Left lung (tissue), 14 donors: ENCODE measurements at places on chromosomes 6 and 20. TPM values are rescaled to one million over a fixed set of nuclear protein-coding genes. Genes with fewer than 3 reads are reported as not detected.

Gene VSX1
- polyA plus RNA-seq = not detected

Gene LTB
- polyA plus RNA-seq = 1.7 TPM

Gene DNMT3B
- polyA plus RNA-seq = 6.5 TPM

Gene MAP3K7
- polyA plus RNA-seq = 52.9 TPM

Gene SLC22A16
- polyA plus RNA-seq = not detected

Gene INSM1
- 0.62 TPM for polyA plus RNA-seq

Gene MCCD1
- not detected for polyA plus RNA-seq

Gene TAP1
- 22.4 TPM for polyA plus RNA-seq

Gene NOP56
- 207 TPM for polyA plus RNA-seq

Gene MLIP
- polyA plus RNA-seq = 0.23 TPM

Gene BHLHE23
- polyA plus RNA-seq = not detected

Gene MMP24
- polyA plus RNA-seq = 1.3 TPM

Gene PRDM13
- not detected for polyA plus RNA-seq

GRCh38 chr20:23018432-23018831 lies 16.7 kb upstream of the SSTR4 start:
- DNase-seq = no peak

DNA sequence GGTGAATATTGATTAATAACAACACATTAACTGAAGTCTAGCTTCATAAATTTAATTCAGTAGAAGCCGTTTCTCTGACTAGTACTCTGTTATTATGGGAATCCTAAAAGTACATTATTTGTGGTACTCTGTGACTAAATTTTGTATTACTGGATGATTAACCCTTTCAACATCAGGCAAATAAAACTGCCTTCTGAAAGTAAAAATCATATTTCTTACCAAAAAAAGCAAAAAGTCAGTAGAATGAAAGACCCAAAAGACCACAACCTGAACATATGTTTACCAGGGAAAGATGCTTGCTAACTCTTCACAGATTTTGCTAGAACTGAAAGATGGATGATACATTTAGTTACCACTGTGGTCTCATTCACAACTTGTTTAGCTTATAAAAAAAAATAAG lies 73.2 kb downstream of the AHI1 start:
- no peak for DNase-seq

- no peak for DNase-seq
Observed at GRCh38 chr6:166724576-166724975, 97.5 kb upstream of the RPS6KA2 start.

DNA sequence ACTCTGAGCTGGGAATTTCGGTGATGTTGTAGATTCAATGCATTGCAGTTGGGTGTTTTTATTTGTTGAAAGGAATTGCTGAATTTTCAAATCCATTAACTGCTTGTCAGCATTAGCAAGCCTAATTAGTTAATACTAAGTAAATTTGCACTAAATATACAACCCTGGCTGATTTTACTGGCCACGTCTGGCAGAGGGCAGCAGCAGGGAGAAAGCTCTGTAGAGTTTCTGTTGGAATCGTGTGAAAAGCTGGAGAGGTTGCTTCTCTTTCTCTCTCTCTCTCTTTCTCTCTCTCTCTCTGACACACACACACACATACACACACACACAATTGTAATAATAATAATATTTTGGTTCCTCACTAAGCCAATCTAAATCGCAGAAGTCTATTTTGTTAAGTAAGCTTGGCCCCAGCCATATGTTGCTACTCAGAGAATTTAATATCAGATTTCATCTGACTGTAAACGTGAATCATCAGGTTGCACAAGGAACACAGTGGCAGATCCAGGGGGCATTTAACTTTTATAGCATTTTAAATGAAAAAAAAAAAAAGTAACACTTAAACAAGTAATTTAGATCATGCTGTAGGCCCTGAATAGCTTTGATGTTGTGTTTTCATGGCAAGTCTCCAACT lies 289.5 kb downstream of the ESR1 start:
- DNase-seq = no peak

DNA sequence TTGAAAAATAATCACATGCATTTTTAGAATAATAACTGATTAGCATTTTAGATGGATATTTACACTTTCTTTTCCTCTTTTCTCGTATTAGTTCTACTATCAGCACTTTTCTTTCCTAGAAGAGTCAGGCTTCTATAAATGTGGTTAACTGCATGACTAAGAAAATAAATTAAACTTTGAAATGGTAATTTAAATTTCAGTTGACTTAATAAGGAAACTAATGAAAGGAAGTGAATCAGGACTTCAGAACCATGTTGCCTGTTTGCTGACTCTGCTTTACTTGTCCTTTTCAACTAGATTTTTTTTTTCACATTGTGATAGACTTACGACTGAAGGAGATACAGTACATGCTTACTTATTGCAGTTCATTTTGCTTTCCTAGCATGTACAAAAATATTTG lies 1258.2 kb upstream of the EYS start:
- DNase-seq = no peak

DNA sequence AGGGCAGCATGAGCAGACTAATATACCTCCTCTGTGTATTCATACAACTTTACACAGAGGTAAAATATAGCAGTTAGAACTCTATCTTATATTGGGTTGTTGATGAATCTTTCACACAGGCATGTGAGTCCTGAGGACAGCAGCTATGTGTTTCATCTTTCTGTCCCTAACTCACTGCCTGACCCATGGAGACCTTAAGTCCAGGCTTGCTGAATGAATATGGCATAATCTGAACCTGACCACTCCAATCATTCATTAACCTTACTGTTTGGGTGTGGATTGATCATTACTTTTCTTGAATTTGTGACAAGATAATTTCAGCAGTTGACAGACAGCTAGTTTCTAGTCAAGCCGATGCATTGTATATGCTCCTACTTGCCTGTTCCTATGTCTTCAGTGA lies 27.3 kb upstream of the TSPYL1 start:
- no peak for DNase-seq

GRCh38 chr6:143553337-143553736 lies 41.8 kb upstream of the FUCA2 start:
- DNase-seq = no peak

DNA sequence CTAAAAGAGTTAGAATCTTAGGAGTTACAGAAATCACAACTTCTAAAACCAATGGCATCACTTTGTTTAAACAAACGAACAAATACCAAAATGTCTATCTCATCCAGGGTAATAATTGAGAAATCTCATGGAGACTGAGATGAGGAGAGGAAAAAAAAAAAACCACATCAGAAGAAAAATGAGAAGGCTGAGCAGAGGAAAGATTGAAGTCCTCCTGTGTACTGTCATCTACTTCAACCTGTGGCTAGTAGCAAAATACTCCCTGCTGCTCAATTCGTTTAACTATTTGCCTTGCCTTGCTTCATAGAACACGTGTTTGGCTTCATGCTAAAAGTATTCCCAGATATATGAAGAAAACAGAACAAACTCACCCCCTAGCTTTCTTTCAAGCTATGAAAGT lies 143.7 kb downstream of the PDE10A start:
- DNase-seq = no peak

DNA sequence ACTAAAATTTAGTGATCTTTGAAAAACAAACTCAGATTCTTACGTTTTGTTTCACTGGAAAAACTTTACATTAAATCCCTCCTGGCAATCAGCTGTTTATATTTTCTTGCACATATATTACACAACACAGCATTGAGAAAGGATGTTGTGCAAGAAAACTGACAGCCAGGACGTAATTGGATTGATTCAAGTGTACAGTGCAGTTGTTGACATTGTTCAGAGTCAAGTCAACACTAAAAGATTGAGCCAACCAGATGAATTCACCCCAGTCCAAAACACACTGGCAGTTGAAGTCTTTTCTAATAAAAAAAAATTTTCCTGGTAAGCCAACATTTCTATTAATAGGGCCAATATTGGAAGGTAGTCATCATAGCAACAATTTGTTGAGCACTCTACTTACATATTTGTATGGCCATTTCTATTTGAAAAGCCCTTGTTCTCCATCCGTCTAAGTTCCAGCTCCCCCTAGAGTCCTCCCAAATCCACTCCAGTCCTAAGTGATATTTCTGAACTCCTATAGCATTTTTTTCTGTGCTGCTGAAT lies 20.9 kb upstream of the VNN1 start:
- DNase-seq = no peak

DNA sequence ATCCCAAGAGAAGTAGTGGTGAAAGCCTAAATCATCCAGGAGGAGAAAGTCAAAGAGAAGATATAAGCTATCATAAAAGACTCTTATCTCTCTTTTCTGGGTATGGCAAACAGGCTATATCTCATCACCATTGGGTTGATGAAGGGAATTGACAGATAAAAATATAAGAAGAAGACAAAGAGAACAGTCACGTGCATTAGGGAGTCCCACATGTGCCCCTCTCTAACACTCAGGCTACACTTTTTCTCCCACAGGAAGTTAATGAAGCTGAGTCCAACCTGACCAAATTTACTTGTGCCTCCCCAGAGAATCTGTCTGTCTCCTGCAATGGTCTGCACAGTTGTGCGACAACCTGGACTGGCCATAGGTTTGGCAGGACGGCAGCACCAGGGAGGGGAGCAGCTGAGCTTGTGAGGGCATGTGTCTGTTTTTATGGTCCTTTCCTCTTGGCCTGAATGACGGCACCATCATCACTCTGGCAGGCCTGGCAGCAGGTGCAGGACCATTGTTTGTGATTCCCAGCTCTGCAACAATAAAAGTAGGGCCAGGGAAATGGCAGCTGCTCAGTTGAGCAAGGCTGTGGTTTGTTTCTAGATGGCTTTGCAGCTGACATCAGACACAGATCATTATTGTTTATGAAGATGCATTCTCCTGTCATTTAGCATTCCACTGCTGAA lies 144.5 kb upstream of the MCHR2 start:
- no peak for DNase-seq

- no peak for DNase-seq
Observed at GRCh38 chr20:60581606-60582115, 623.4 kb downstream of the CDH26 start.

GRCh38 chr6:99993533-99994251 lies at the start of gene MCHR2:
TSS of gene MCHR2 (minus strand) at chr6:99994223. CDS start at chr6:99956147, 38,076 bp downstream.
- DNase-seq = no peak

DNA sequence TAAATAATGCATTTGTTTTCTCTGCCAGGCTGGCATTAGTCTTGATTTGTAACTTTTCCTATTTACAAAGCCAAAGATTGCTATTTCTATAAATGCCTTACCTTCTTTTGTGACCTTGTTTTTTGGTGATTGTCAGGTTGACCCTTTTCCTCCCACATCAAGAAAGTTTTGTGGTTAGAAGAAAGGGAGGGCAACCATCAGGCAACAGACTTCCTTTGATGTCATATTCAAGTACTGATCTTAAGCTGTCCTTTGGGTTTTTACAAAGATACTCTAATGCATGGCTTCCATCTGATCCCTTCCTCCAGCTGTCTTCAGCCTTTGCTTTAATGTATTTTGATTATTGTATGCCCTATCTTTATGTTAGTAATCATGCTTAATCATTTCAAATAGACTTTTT lies 23.9 kb downstream of the RNF217 start:
- DNase-seq = no peak

DNA sequence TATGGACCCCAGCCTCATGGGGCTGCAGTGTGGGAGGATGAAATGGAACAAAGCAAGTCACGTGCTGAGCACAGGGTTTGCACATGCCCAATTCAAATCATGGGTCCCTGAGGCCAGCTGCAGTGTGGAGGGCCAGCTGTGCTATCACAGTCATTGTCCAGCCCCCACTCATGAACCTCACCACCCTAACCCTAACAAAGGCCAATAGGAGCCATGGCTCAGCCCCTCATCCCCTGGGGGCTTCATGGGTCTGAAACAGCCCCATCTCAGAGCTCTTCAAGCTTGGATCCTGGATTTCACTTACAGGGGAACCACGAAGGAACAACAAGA lies 125.6 kb upstream of the MAFB start:
- no peak for DNase-seq

- peak; percentile 21 for DNase-seq
Observed at GRCh38 chr6:106300944-106301343, 24.6 kb downstream of the ATG5 start.

DNA sequence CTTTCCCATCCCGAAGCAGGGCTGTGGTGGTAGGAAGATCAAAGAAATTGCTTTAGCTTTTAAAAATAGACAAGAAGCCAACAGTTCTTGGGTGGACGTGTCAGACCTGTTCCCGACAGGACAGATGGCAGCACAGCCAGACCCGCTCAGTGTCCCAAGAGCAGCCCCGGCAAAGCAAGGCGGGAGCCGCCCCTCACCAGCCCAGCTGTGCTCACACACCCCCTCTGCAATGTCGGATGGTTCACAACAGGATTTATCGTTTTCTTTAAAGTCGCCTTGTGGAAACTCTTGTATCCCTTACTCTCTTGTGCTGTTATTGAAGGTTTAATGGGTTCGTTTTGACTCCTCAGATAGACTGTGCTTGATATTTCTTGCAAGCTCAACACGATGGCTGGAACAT lies 302.4 kb downstream of the THBS2 start:
- no peak for DNase-seq
